Endothelial cell of coronary artery (primary cell): ENCODE measurements at places on chromosomes 4 and X. TPM values are rescaled to one million over a fixed set of nuclear protein-coding genes. Genes with fewer than 3 reads are reported as not detected.

RHOXF1 gene
- total RNA-seq: not detected in 2 replicates

ARR3 gene
- not detected in 2 replicates for total RNA-seq

IL9R gene
- not detected in 2 replicates for total RNA-seq

RTL9 gene
- not detected in 2 replicates for total RNA-seq

CD99 gene
- total RNA-seq: 139 and 210 TPM in 2 replicates

HMGN5 gene
- 0.66 and 1.2 TPM in 2 replicates for total RNA-seq

F8A2 gene
- total RNA-seq: not detected in 2 replicates

SYP gene
- total RNA-seq: 0.09 and 0.28 TPM in 2 replicates

TXK gene
- 0.18 and 0.75 TPM in 2 replicates for total RNA-seq

IL2 gene
- not detected in 2 replicates for total RNA-seq

FGF5 gene
- total RNA-seq: 1.7 and 3.5 TPM in 2 replicates

TEX28 gene
- total RNA-seq: not detected in 2 replicates

DDX53 gene
- total RNA-seq: not detected in 2 replicates

PDGFRA gene
- 1.2 and 12.0 TPM in 2 replicates for total RNA-seq

FAM47E gene
- total RNA-seq: 0.18 and 0.28 TPM in 2 replicates

PABPC1L2A gene
- total RNA-seq: not detected in 2 replicates

CSN1S1 gene
- total RNA-seq: not detected in 2 replicates

CD40LG gene
- total RNA-seq: not detected in 2 replicates

TCEAL2 gene
- not detected in 2 replicates for total RNA-seq

SLC25A6 gene
- total RNA-seq: 174 and 232 TPM in 2 replicates

ARHGAP36 gene
- total RNA-seq: 0.09 TPM in 1 of 2 replicates, not detected in the other

TRIM75 gene
- total RNA-seq: not detected in 2 replicates

TRAM1L1 gene
- 0.09 and 0.36 TPM in 2 replicates for total RNA-seq

RTL3 gene
- under 0.01 TPM in 1 of 2 replicates, not detected in the other for total RNA-seq

SSX2B gene
- not detected in 2 replicates for total RNA-seq

PDE5A gene
- total RNA-seq: 2.6 and 11.1 TPM in 2 replicates

ZNF718 gene
- 4.1 and 6.9 TPM in 2 replicates for total RNA-seq

UGT8 gene
- total RNA-seq: not detected in 2 replicates

RIBC1 gene
- total RNA-seq: 0.09 and 0.36 TPM in 2 replicates

ATOH1 gene
- not detected in 2 replicates for total RNA-seq
